ENCODE measurements at places on chromosomes 7 and 10.

DNA sequence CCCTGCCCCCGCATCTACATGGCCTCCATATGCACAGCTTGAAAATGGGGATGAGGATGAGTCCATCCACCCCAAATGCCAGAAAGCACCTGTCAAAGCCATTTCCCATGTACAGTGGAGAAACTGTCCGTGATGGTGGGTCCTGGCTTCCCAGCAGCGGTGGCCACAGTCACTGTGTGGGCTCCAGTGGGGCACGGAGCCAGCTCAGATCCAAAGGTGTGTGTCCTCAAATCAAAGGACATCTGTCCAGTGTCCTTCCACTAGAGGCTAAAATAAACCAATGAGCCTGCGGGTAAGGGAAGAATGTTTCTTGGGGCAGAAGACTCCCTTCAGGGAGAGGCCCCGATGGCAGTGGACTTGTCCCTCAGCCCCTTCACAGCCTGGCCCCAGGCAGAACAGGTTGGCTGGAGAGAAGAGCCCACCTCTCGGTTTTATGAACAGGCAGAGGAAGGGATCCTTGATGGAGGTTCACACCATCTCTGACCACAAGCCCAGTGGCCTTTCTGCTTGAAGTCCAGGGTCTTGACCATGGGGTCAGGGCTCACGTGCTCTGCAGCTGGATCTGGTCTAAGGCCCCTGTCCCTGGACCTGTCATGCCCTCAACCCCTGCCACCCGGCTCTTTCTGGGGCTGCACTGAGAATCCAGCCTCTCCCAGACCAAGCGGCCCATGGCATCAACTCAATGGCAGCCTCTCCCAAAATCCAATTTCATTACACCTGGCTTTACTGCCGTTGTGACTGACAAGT is 106.9 kb downstream of the TCERG1L start:
- no peak for DNase-seq

GRCh38 chr10:12422189-12422588 is 72.8 kb downstream of the CAMK1D start:
- no peak for DNase-seq

- no peak for DNase-seq
Measured at GRCh38 chr7:130021105-130021834, 29.9 kb downstream of the ZC3HC1 start.

DNA sequence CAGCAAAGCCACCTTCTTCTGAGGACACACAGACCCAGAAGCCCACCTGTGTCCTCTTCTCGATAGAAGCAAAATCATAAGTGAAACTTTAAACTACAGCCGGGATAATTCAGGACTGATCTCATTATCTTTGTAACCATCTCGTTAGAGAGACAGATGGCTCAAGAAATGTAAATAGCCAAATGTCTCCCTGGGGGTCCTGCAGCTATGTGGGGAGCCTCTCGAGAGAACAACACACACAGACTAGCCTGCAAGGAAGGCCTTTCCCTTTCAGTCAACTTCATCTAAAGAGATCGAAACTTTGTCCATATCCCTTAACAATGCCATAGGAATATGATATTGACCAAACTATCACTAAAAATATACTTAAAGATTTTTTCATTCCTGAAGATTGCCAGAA is 93.5 kb downstream of the VWC2 start:
- no peak for DNase-seq

DNA sequence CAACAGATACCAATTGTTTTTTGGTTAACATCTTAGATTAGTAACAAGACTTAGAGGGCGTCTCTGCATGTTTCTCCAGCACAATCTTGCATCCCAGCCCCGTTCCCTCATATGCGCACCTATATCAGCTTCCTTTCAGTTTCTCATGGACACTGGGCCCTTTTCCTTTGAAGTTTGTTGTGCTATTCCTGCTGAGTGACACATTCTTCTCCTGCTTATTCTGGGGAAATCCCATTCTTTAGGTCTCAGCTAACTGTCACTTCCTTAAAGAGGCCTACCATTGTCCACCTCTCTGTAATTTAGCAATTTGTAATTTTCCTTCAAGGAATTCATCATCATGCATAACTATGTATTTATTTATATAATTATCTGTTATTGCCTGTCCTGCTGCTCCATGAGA is 110.3 kb upstream of the STEAP1B start:
- DNase-seq = no peak

DNA sequence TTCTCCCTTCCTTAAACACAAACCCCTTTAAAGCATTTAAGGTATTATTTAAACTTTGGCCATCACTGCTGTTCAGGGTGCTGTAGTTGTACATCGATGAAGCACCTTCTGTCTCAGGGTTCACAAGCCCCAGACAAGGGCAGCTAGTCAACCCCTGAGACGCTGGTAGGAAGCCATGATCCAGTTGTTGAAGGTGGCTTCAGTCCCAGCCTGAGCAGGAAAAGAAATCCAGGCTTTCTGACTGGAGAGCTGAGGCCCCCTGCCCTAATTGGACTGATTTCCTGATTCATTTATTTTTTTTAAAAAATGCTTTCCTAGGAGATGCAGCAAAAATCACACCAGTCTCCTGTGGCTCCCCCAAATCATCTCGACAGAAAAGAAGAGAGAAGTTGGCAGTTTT is 15.8 kb downstream of the CPA1 start:
- no peak for DNase-seq

DNA sequence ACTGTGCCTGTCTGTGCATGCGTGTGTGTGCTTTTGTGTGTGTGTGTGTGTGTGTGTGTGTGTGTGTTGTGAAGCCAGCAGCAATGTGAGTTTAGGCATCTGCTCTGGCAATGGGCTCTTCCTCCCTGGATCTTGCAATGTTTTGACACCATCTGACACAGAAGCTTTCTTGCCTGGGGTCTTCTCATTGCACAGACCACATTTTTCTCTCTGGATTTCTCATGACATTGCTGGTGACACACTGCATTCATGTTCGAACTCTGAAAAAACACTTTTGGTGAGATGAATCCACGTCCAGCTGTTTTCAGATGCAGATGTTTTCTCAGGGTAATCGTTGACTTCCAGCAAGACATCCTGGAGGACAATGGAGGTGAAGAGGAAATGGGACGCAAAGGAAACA is 63.0 kb upstream of the FZD8 start:
- DNase-seq = no peak

DNA sequence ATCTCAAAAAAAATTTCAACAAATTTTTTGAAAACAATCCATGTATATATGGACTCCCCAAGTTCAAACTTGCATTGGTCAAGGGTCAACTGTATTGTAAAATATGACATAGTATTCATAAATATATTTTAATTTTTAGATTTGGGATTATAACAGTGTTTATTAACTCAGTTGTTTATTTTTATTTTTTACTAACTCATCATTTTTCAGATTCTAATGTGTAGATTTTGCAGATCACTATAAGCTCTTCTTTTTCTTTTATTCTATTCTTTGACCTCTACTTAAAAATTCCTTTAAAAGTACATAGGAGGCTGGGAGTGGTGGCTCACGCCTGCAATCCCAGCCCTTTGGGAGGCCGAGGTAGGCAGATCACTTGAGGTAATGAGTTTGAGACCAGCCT is 8.7 kb downstream of the MEIG1 start:
- DNase-seq = no peak

- DNase-seq = no peak
Measured at GRCh38 chr10:110827875-110828274, 43.9 kb upstream of the PDCD4 start.

- no peak for DNase-seq
Measured at GRCh38 chr7:83365746-83366145, 203.1 kb upstream of the PCLO start.

- DNase-seq = no peak
Measured at GRCh38 chr7:118011652-118012051, 138.4 kb upstream of the CTTNBP2 start.

- DNase-seq = no peak
Measured at GRCh38 chr7:66050337-66050957, 25.2 kb upstream of the ASL start.

GRCh38 chr10:69446650-69447151 is 4.6 kb upstream of the TSPAN15 start:
- DNase-seq = no peak

DNA sequence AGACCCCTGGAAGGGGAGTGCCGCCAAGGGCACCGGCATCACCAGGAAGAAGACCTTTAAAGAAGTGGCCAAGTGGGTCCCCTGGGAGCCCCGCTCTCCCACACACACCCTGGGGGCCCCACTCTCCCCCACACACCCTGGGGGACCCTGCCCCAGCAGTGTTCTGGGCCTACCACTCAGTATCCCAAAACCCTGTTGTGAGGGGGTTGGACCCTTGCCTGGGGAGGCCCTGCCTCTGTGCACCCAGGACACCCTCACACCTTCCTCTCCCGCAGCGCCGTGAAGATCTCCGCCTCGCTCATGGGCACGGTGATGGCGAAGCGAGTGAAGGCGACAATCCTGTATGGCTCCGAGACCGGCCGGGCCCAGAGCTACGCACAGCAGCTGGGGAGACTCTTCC is 10.7 kb downstream of the NOS3 start:
- DNase-seq = no peak

DNA sequence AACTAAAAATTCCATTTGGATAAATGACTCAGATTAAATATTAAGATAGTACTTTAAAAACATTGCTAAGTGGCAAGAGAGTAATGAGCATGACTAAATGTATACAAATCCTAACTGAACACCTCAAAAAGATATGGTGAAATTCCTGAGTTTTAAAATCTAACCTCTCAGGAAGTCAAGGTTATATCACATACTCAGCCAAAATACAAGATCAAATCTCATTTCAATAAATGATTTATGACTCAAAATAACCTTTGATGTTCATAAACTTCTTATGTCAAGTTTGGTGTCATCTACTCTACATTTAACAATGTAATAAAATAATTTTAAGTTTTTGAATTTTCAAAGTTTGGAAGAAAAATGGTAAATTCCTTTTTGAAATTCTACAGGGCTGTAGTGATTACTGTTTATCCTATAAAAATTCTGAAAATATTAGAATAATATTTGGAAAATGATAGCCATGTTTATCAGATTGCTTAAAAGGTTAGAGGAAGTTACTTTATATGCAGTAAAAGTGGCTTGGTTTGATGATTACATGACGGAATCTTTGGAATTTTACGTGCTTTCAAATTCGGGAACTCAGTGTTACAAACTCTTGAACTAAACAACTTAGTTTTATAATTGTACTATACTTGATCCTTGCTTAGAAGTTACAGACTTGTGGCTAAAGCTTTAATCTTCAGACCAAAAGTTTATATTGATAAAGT is 43.7 kb downstream of the ASZ1 start:
- no peak for DNase-seq

DNA sequence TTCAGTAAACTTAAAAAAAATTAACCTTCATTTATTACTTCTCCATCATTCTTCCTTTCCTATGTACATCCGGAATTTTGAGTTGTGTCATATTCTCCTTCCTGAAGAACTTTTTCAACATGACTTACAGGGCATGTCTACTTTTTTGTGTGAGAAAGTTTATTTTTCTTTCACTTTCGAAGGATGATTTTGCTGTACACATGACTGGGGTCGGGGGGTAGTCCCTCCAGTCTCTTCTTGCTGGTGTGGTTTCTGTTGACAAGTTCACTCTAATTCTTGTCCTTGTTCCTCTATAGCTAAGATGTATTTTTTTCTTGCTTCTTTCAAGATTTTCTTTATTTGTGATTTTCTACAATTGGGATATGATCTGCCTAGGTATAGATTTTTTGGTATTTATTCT is 55.8 kb downstream of the INPP5A start:
- no peak for DNase-seq

DNA sequence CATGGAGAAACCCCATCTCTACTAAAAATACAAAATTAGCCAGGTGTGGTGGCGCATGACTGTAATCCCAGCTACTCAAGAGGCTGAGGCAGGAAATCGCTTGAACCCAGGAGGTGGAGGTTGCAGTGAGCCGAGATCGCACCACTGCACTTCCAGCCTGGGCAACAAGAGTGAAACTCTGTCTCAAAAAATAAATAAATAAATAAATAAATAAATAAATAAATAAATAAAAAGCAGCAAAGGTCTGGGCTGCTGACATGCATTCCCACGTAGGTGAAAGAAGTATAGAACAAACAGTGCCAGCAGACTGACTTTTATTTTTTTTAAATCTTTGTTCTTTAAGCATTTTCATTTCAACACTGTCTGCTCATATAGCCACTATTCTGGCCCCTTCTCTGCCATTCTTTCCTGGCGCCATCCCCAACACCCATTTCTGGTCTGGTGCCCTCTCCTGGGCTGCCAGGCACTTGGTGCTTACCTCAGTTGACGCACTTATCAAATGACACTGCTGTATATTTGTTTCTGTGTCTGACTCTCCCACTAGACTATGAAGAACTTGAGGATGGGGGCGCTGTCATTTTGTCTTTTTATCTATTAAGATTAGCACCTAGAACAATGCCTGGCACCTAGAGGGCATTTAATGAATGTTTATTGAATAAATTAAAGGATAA is 15.6 kb downstream of the FAM107B start:
- DNase-seq = no peak

DNA sequence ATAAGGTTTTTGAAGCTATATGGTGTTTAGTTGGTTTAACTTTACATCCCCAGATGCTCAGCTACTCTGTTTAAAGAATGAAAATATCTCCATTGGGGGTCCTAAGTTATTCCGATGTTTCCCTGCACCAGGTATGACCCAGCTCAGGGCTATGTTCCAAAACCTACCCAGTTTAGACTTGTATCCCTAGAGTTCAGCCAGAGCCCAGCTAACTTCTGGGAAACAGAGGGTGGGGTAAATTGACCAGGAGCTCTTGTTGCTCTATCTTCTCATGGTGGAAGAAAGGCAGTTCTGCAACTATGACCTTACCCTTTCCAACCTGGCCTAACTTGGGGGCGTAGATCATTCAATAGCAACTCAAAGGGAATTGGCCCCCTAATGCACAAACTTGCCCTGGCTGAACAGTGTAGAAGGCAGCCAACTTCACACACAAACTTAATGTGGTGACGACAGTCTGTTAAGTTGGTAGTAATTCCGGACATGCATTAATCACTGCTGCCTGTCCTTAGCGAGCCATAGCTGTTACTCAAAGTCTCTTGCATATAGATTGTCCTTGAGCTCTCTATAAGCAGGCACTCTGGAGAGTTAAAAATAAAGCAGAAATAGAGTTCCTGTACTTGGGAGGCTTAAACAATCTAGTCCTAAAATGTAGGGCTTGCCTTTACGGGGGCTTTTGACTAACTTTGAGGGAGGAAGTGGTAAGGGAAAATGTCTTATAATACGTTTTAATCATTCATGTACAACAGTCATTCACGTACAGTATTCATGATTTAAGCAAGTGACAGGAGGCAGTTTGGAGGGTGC is 5.3 kb upstream of the ZNRF2 start:
- DNase-seq = no peak

GRCh38 chr10:44571701-44572100 is 186.8 kb upstream of the CXCL12 start:
- no peak for DNase-seq

Measured in activated gamma-delta T cell (primary cell).